GDM1 (cell line): ENCODE measurements at places on chromosomes 2 and 18.

DNA sequence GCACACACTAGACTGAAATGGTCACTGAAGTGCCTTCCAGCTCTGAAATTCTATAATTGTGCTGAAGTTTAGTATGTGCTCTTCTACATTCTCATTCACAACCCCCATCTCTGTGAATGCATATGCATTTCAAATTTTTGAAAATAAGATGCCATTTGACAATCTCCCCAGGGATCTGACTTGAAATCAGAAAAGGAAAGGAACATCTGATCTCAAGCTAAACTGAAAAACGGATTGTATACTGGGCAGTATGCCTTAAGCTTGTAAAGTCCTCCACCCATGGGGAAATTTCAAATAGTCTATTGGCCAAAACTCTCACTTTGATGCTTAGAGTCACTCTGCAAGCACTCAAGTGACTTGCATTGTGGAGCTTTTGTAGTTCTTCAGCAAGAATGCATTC, 22.9 kb downstream of the FAP start:
- DNase-seq, result no peak

DNA sequence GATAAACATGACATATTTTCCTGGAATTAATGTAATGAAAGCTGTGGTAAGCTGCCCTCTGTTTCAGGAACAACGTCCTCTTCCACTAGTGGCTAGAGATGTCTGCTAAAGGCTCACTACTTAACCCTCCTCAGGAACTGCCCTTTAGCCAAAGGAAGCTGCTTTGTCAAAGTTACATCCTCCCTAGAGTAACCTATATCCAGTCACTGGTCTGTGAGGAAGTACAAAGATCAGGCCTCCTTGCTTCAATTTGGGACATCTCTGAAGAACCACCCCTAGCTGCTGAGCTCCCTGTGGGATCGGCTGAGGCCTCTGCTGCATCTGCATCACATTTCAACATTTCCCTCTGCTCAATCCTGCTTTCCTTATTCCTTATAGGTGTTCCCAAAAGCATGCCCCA, 107.8 kb downstream of the PRELID3A start:
- peak; percentile 44 for DNase-seq

- no peak for DNase-seq
Observed at GRCh38 chr18:64019922-64020756, 50.3 kb downstream of the SERPINB8 start.

DNA sequence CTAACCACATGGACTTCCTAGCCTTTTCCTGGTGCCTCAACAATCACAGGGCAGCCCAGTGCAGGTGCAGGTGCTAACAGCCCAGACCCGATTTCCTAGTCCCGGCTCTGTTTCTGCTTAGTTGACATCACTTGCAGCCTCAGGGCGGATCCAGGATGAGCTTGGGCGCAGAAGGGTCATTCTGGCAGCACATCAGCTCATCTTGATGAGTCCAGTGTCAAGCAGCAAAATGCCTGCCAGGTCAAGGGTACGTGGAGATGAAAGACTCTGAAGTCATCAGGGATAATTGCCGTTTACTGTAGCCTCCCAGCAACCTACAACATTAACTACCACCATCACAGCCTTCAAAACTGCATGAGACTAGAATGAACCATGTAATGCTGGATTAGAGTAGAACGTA, 39.4 kb upstream of the EFHD1 start:
- no peak for DNase-seq

DNA sequence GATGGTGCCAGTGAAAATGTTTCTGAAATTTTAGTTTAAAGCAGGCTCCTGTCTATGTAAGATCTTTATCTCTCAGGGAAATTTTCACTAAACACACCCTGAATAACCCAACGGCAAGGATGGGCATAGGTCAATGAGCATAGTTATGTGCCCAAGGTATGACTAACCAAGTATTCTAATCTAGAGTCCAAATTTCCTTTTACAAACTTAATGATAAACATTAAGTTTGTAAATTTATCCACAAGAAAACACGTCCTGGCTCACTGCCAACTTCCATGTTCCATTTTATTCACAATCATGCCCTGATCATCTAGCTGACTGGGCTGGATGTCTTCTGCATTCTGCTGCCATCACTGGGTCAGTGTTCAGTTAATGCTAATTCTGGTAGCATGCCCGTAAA, 151.2 kb downstream of the SRBD1 start:
- DNase-seq, result no peak

GRCh38 chr2:160917850-160918249, 242.4 kb upstream of the TANK start:
- DNase-seq, result no peak
